Retinal pigment epithelial cell (primary cell): ENCODE measurements at places on chromosomes 5 and 9.

- no peak for DNase-seq
Measured at GRCh38 chr5:158017469-158017868, 158.5 kb upstream of the CLINT1 start.

DNA sequence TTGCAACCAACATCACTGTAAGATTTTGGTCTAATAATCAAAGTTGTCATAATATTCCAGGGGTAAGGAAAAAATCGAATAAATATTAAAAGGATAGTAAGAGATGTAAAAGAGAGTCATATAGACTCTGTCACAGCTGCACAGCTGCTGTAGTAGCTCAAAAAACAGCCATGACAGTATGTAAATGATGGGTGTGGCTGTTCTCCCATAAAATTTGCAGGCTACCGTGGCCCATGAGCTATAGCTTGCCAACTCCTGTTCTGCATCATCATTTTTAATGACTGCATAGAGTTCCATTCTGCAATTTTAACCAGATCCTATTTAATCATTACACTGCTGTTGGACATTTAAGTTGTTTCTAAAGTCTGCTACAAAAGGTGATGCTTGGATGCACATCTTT, 450.5 kb upstream of the MPDZ start:
- no peak for DNase-seq

DNA sequence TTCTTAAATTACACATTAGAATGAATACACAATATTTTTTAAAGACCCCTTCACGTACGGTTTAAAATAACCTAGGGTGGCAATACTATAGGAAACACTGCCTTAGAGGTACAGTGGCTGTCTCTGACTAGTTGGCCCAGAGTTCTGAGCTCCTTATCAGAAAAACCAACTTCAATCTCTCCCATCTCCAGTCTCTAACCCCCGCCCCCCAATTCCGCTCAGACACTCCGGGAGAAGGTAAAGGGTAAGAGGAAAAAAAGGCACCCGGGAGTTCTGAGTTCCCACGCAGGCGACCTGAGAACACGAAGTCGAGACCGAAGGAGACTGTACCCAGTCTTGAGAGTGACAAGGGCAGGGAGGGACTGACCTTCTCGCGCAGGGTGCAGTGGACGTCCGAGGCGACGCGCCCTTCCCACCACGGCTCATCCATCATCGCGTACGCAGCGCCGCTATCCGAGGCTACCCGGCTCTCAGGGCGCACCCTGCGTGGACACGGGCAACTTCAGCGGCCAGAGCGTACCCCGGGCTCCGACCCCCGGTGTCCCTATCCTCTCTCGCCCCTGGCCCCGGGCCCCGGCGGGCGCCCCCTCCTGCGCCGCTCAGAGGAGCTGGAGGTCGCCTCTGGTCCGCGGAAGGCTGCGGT, 752 bp downstream of the CCNJL start:
- no peak for DNase-seq

DNA sequence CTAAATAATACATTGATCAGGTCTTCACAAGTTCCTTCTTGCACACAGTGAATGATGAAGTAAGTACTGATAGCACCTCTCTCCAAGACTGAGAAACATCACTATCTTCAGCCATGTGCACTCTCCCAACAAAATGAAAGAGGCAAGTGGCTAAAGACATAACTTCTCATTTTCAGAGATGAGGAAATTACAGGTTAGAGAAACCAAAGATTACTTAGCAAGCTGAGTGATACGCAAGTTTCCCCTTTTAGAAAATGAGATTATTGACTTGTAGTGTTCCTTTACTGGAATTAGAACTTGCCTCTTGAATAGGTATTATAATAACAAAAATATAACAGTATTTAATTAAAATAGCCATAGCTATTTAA, 21.6 kb downstream of the CEMIP2 start:
- no peak for DNase-seq

DNA sequence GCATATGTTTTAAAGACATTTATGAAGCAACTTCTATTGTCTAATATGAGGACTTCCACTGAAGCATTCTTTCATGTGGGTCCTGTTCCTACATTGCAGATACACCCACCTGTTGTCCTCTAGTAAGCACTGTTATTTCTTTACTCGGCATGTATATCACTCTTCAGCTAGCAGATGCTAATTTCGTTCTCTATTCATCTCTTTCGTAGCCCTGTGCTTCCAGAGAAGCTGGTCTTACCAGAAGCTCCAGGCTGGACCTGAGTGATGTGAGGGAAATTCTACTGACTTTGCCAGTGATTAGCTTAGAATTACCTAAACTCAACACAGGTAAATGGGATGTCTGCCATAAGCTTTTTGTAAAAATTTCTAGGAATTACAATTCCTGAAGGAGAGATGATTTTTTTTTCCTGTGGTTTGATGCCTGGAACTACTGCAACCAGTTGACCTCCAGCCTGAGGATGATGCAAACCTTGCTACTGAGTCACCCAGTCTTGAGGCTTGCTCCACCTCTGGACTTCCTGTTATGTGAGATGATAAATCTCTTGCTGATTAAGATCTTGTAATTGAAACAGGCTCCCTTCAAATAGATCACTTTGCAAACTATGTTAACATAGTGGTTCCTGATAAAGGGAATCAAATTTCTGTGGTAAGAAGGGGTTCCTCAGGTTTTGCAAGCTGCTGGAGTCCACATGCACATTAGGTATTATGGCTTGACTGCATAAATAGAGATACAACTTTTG, 52.2 kb upstream of the SPINK5 start:
- DNase-seq = peak; percentile 5
